ENCODE measurements at places on chromosomes 2 and 18.

- DNase-seq: no peak
Measured at GRCh38 chr2:237445611-237446337, 31.8 kb upstream of the COL6A3 start.

DNA sequence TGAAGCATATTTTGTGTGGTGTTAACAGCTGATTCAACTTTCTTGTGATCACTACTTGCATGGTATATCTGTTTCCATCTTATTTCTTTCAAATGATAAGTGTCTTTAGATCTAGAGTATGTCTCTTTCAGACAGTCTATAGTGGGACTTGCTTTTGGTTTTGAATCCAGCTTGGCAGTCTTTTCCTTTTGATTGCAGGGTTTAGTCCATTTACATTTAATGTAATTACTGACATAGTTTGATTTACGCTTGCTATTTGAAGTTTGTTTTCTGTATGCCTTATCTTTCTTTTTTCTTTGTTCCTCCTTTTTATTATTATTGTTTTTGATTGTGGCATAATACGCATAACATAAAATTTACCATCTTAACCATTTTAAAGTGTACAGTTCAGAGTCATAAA lies 9.2 kb upstream of the RALBP1 start:
- no peak for DNase-seq

- DNase-seq: no peak
Measured at GRCh38 chr2:235098736-235099494, 147.1 kb downstream of the SH3BP4 start.

DNA sequence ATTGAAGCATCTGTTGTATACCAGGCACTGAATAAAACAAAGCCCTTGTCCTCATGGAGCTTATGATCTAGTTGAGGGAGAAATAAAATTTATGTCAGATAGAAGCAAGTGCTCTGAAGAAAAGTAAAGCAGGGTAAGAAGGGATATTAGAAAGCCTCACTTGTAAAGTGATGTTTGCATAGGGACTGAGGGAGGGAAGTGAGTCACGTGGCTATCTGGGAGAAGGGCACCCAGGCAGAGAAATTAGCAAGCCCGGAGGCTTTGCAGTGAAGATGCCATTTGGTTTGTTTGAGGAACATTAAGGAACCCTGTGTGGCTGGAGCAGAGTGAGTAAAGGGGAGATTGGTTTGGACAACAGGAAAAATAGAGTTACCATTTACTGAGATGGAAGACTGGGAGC lies 52.1 kb downstream of the RBBP8 start:
- DNase-seq: no peak

GRCh38 chr2:149715005-149715592 lies 127.5 kb upstream of the MMADHC start:
- DNase-seq: no peak

DNA sequence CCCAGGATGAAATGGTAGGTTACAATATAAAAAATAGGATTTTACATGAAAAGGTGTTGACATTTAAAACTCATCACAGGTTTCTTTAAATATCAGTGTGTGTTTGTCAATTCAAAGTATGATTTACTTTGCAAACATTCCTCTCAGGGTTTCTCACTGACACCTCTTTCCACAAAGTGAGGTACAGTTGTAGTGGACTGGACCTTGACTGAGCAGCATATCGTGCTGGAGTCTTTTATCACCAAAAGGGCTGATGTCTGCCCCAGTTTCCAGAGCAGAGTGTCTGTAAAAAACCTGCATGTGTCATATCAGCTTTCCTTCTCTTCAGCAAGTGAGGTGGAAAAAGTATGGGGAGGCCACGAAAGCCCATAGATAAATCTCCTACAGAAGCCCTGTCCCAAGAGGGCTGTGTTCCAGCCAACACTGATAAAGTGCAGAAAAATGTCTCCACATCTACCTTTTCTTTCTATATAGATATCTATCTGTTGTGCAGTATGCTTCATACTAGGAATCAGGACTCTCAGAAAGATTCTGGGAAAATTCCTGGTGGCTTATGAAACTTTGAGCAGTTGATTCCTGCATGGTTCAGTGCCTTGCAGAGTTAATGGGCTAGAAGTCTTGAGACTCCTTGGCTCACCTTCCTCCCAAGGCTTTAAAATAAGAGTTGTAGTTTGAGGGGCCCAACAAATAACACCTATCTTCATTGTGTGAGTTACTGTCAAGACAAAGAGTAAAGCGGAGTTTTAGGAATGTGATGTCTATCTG lies 6.9 kb downstream of the ACYP2 start:
- DNase-seq: no peak

GRCh38 chr2:227872676-227873075 lies 1.2 kb downstream of the DAW1 start:
- no peak for DNase-seq

- DNase-seq: no peak
Measured at GRCh38 chr2:12935222-12935621, 218.5 kb downstream of the TRIB2 start.

- no peak for DNase-seq
Measured at GRCh38 chr2:150609831-150610582, 122.5 kb upstream of the RND3 start.

- no peak for DNase-seq
Measured at GRCh38 chr2:217553202-217553601, 449.6 kb downstream of the TNS1 start.

GRCh38 chr18:12883684-12884405 lies at the start of gene PTPN2:
PTPN2 (minus strand) TSS chr18:12884237; CDS start chr18:12884141, 96 bp downstream.
- DNase-seq: peak; percentile 43

GRCh38 chr2:163675388-163675787 lies 60.4 kb downstream of the FIGN start:
- no peak for DNase-seq

DNA sequence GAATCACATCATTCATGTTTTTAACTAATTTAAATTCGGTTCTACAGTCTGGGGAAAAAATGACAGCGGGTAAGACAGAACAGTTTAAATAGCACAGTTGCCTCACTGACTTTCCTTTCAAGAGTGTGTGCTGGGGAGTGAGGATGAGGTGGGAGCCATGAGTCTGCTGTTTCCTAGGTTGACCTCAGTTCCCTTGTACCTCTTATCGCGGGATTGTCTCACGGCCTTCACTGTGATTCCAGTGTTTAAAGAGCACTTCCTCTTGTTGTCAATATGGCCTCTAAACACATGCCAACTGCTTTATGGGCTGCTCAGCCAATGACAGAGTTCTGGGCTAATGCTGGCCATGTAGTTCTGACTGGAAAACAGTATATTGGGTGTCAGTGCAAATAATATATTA lies 41.6 kb upstream of the ALMS1 start:
- DNase-seq: no peak

DNA sequence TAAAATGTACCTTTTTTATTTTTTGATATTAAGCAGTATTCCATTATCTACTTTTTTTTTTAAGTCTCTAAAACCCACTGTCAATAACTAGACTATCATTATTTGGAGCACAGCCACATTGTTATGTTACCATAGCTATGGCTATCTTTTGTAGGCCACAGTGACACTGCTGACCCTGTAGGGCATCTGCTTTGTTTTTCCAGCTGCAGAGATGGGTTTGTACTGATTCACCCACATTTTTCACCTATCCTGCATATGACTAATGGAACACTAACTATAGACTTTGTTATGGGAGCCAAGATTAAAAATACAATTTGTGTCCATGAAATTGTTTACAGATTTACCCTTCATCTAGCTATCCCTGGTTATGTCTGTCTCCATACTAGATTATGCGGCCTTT lies 21.6 kb upstream of the OTX1 start:
- DNase-seq: no peak
